ENCODE measurements at places on chromosomes 5 and 9. TPM values are rescaled to one million over a fixed set of nuclear protein-coding genes. Genes with fewer than 3 reads are reported as not detected.

DOCK8 gene
- 28.5 TPM for total RNA-seq

GRCh38 chr5:318931-319601 is 2.4 kb upstream of the AHRR start:
- no peaks in the 10 kb centered on the region for H3K36me3 ChIP-seq
- no peak for DNase-seq
- H3K4me1 ChIP-seq: no peaks in the 10 kb centered on the region
- no peak overlapping the region for H3K4me3 ChIP-seq
- peaks cover 14% of the 10 kb centered on the region for H3K27me3 ChIP-seq
- H3K27ac ChIP-seq: no peak overlapping the region

GRCh38 chr5:93034621-93035590 is 546.1 kb downstream of the NR2F1-AS1 start:
- no peaks in the 10 kb centered on the region for H3K4me1 ChIP-seq
- no peaks in the 10 kb centered on the region for H3K27me3 ChIP-seq
- no peak overlapping the region for H3K4me3 ChIP-seq
- no peaks in the 10 kb centered on the region for H3K36me3 ChIP-seq

DNA sequence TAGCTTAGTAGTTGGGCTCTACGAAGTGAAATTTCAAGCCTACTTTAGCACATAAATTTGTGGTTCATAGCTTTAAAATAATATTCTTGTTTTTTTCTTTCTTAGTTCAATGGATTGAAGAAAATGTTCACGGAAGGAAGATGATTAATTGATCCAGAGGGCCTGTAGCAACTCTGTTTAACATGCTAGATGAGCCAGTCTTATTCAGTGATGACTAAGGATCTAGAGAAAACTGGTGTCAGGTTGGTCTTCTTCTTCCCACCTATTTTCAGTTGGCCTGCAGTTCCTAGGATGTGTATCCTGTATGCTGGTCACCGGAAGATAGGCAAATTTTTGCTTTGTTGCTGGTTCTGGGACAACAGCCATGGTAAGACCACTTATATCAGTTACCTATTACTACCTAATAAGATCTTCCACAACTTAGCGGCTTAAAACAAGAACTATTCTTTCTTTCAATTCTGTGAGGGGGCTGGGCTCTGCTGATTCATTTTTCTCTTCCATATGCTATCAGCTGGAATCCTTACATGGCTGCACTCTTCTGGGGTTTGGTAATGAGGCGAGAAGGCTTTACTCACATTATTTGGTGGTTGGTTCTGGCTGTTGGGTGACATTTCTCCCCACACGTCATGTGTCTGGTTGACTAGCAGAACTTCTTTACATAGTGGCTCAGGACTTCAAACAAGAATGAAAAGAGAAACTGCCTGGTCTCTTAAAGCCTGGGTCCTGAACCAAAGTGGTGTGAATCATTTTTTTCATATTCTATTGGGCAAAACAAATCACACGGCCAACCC is 182.7 kb upstream of the ACTBL2 start:
- H3K4me3 ChIP-seq: no peak overlapping the region
- H3K4me1 ChIP-seq: no peaks in the 10 kb centered on the region
- no peak overlapping the region for H3K27ac ChIP-seq
- no peak for DNase-seq
- H3K27me3 ChIP-seq: no peaks in the 10 kb centered on the region
- H3K36me3 ChIP-seq: no peaks in the 10 kb centered on the region

DNA sequence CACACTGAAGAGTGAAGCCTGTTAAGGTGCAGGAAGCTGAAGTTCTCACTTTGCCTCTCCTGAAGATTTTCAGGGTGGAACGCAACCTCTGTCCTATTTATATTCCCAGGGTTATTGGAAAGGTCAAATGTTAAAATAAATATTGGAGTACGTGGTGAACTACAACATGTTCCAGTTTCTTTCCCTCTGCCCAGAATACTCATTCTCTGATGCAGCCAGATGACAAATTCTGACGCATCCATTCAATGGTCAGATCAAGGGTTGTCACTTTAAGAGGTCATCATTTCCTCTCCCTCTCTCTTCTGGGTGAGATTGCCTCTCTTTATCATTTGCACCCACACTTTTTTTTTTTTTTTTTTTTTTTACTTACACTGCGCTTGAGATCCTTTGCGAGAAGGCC is 277.1 kb downstream of the BRINP1 start:
- no peaks in the 10 kb centered on the region for H3K36me3 ChIP-seq
- no peaks in the 10 kb centered on the region for H3K4me1 ChIP-seq
- H3K27ac ChIP-seq: no peak overlapping the region
- no peak for DNase-seq
- no peaks in the 10 kb centered on the region for H3K27me3 ChIP-seq
- H3K4me3 ChIP-seq: no peak overlapping the region

GLIPR2 gene
- 55.9 TPM for total RNA-seq

- DNase-seq: peak; percentile 66
- no peaks in the 10 kb centered on the region for H3K4me1 ChIP-seq
- no peaks in the 10 kb centered on the region for H3K27me3 ChIP-seq
- no peaks in the 10 kb centered on the region for H3K36me3 ChIP-seq
- H3K27ac ChIP-seq: no peak overlapping the region
Measured at GRCh38 chr9:131762356-131762932, 22.6 kb upstream of the RAPGEF1 start.

DNA sequence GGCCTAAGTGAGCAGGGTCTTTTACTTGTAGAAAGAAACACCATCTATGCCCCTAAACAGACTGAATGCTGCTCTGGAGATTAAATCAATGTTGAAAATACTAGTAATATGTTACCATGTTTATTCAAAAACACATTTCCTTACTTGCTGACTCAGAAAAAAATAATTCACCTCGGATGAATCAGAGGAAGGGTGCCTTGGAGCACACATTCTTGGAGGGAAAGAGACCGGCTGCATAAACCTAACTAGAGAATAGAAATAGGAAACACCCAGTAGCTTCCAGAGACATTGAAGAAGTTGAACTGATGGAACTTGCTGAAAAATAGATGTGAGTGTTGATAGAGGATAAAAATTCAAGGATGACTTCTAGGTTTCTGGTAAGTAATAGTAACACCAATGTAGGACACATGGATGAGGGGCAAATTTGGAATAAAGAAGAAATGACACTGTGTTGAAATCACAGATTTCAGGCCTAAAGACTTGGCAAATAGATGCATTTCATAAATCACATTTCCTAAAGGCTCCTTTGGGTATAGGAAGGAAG is 76.9 kb upstream of the MINAR2 start:
- no peaks in the 10 kb centered on the region for H3K4me1 ChIP-seq
- no peak for DNase-seq
- H3K4me3 ChIP-seq: no peak overlapping the region
- no peak overlapping the region for H3K27ac ChIP-seq

FCN2 gene
- not detected for total RNA-seq

JAK2 gene
- 38.9 TPM for total RNA-seq

- no peak overlapping the region for H3K27ac ChIP-seq
- DNase-seq: no peak
- H3K27me3 ChIP-seq: peaks cover 39% of the 10 kb centered on the region
- H3K4me1 ChIP-seq: peaks cover 26% of the 10 kb centered on the region
Measured at GRCh38 chr9:126609711-126610388, 3.9 kb upstream of the LMX1B start.

SLC6A19 gene
- not detected for total RNA-seq

- H3K4me1 ChIP-seq: no peaks in the 10 kb centered on the region
- H3K27me3 ChIP-seq: no peaks in the 10 kb centered on the region
- DNase-seq: no peak
- no peak overlapping the region for H3K27ac ChIP-seq
Measured at GRCh38 chr5:171589461-171589860, 170.0 kb downstream of the FGF18 start.

GRCh38 chr9:70478963-70479641 is 64.6 kb upstream of the KLF9 start:
- peaks cover 31% of the 10 kb centered on the region for H3K4me1 ChIP-seq
- H3K27ac ChIP-seq: peak overlapping the region; percentile 90
- no peak overlapping the region for H3K4me3 ChIP-seq
- DNase-seq: peak; percentile 74
- H3K27me3 ChIP-seq: no peaks in the 10 kb centered on the region

TAF11L14 gene
- not detected for total RNA-seq

DNA sequence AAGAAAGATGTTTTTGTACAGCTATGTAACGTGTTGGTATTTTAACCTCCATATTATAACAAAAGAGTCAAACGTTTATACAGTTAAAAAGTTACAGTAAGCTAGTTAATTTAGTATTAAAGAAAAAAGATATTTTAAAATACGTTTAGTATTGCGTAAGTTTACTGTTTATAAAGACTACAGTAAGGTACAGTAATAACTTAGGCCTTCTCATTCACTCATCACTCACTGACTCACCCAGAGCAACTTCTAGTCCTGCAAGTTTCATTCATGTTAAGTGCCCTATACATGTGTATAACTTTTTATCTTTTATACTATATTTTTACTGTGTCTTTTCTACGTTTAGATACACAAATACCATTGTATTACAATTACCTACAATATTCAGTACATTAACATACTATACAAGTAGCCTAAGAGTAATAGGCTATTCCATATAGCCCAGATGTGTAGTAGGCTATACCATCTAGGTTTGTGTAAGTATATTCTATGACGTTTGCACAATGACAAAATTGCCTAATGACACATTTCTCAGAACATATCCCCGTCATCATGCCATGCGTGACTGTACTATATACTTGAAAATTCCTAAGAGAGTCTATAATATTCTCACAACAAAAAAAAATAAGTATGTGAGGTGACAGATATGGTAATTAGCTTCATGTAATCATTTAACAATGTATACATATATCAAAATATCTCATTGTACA is 33.8 kb downstream of the ERP44 start:
- H3K36me3 ChIP-seq: no peaks in the 10 kb centered on the region
- H3K4me1 ChIP-seq: no peaks in the 10 kb centered on the region
- DNase-seq: no peak
- no peaks in the 10 kb centered on the region for H3K27me3 ChIP-seq
- H3K4me3 ChIP-seq: no peak overlapping the region
- H3K27ac ChIP-seq: no peak overlapping the region

DNA sequence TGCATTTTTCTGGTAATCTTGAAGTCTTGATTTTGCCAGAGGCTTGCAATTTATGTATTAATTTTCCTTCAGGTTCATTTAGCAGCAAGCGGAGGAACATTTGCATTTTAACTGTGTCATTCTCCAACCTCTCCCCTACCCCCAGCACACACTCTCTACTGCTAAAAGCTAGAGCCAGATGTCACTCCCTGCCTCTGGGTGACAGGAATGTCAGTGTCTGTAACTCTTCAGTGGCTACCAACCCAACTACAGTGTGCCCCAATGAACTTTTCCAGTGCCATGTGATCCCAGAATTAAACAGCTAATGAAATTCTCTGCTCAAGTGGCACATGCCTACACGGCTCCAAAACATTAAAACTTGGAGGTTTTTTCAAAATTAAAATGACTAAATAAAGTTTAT is 260.3 kb downstream of the GOLPH3 start:
- no peaks in the 10 kb centered on the region for H3K27me3 ChIP-seq
- H3K4me1 ChIP-seq: no peaks in the 10 kb centered on the region
- DNase-seq: no peak
- no peak overlapping the region for H3K27ac ChIP-seq

- H3K36me3 ChIP-seq: no peaks in the 10 kb centered on the region
- DNase-seq: no peak
- H3K27me3 ChIP-seq: no peaks in the 10 kb centered on the region
- no peak overlapping the region for H3K4me3 ChIP-seq
Measured at GRCh38 chr5:149153751-149154610, 12.7 kb downstream of the ABLIM3 start.

DNA sequence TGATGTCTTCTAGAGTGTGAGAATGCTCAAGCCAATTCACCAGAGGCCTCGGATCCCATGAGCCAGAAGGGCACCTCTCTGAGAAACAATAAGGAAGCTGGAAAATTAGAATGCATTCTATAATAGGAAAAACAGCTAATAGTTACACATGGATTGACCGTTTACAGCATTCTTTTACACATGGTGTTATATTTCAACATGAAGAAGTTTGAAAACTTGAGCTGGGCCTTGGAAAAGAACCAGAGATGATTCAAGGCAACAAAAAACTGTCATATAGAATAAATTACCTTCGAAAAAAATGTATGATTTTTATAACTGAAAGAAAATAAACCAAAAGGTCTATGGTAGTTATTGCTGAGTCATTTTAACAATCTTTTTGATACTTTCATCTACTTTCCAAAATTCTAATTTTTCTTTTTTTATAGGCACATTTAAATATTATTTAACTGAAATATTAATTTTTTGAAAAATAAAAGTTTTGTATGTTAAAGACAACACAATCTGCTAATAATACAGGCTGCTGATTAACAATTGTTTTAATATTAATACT is 6.2 kb downstream of the SH3TC2 start:
- no peaks in the 10 kb centered on the region for H3K4me1 ChIP-seq
- no peaks in the 10 kb centered on the region for H3K36me3 ChIP-seq
- no peaks in the 10 kb centered on the region for H3K27me3 ChIP-seq
- no peak overlapping the region for H3K4me3 ChIP-seq

DNA sequence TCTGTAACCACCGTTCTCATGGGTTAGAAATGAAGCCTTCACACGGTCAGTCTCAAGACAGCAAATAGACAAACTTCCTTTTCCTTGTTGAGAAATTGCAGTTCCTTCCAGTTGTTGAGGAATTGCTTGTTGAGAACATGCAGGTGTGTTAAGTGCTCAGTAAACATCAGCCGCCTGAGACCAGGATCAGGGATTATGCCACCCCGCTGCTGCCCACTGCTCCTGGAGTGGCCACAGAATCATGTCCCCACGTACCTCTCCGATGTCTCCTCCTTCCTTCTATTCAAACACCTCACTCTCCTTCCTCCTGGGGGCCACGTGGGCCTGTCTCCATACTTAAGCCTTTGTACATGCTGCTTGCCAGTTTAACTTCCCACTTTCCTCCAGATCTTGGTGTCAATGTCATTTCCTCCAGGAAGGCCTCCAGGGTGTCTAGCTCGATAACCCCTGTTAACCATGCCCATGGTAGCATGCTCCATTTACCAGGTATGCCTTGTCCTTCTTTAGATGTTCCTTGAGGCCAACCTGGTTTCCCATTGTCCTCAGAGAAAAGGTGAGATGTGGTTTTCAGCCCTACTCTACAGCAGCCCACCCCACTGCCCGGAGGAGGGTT is 33.8 kb upstream of the RPL26L1 start:
- no peaks in the 10 kb centered on the region for H3K36me3 ChIP-seq
- H3K27me3 ChIP-seq: no peaks in the 10 kb centered on the region
- no peak overlapping the region for H3K4me3 ChIP-seq
- no peak for DNase-seq
- no peak overlapping the region for H3K27ac ChIP-seq

FAM81B gene
- total RNA-seq: not detected

DNA sequence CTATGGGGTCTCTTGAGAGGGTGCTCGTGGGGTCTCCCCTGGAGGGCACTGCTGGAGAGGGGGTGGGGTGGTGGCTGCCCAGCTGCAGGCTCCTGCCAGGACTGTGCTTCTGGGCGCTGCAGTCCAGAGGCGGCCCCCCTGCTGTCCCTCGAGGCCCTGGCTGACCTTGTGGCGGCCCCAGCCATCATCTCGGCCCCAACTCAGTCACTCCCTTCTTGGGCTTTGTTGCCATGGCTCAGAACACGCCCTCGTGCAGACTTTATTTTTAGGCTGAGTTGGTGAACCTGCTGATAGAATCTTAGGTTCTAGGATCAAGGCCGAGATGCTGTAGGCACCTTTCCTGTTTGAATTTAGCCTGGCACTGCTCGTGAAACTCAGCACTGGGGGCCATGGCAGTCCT is 22.8 kb downstream of the FBXW5 start:
- H3K4me3 ChIP-seq: no peak overlapping the region
- no peaks in the 10 kb centered on the region for H3K36me3 ChIP-seq
- H3K27me3 ChIP-seq: no peaks in the 10 kb centered on the region
- H3K4me1 ChIP-seq: no peaks in the 10 kb centered on the region
- no peak overlapping the region for H3K27ac ChIP-seq
- DNase-seq: no peak

- no peaks in the 10 kb centered on the region for H3K36me3 ChIP-seq
- no peaks in the 10 kb centered on the region for H3K27me3 ChIP-seq
- peak; percentile 12 for DNase-seq
- H3K27ac ChIP-seq: no peak overlapping the region
- H3K4me3 ChIP-seq: no peak overlapping the region
Measured at GRCh38 chr5:150119421-150120061, 33.2 kb upstream of the CSF1R start.
